Neuronal stem cell (in vitro differentiated cells): ENCODE measurements at places on chromosomes 1 and 21.

GRCh38 chr1:63612971-63613370 lies 19.8 kb downstream of the PGM1 start:
- DNase-seq: no peak

DNA sequence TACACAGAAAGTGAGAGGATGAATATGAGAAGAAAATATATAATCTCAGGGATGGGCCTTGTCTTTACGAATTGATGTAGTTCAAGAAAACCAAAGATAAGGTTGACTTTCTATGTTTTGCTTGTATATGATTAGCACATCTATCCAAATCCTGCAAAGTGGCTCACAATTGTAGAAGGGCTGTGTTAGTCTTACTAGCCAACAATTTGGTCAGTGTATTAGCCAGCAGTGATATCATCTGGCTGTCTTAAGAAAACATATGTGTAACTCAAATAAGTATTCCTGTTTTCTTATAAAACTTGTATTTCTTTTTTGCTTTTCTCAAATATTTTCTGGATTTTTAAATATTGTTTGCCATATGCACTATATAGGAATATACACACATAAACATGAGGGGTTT lies 5.5 kb downstream of the SDCCAG8 start:
- DNase-seq: no peak

- DNase-seq: no peak
Measured at GRCh38 chr1:183596500-183596899, 6.2 kb upstream of the NCF2 start.

DNA sequence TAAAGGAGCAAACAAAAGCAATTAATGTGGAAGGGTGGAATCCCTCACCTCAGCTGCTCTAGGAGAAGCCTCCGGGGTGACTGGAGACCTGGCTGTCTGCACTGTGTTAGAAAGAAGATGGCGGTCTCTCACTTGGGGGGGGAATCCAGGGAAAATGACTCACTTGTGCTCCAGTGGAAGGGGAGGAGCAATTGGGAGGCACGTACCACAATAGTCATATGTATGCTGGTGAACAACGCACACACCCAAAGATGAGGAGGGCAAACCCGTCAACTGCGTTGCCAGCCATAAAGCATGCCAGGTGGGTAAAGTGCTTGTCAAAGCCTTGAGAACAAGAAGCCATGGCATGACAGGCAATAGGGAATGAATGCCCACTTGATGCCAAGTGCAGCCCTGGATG lies 22.1 kb downstream of the PLEKHA6 start:
- DNase-seq: no peak

DNA sequence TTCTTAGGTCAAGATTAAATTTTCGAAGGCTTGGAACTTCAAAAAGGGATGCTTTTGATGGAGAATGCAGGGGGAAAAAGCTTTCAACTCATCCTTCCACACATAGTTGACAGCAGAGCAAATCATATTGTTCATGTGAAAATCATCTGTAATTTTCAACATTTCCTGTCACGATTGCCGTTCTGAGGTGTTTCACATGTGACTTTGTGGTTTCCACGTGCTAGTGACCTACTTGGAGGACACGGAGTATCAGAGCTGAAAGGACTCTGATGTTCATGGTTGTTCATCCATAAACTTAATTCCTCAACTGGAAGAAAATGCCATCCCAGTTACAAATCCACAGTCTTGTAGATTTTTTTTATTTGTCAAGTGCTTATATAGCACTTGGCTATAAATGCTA lies 79.1 kb downstream of the ZP4 start:
- DNase-seq: no peak

DNA sequence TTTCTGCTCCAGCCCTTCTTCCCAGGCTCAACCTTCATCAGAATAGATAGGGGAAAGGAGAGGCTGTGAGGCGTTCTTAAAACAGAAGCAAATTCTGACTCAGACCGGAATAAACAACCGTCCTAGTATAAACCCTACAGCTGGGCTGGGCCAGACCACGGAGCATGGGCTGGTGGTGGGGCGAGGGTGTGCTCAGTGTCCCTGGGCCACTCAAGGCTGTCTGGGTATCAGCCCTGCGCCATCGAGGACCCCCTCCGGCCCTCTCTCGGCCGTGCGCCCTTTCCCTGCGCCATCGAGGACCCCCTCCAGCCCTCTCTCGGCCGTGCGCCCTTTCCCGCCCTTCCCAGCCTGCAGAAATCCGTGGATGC lies 36.0 kb downstream of the CAPN2 start:
- DNase-seq: no peak

DNA sequence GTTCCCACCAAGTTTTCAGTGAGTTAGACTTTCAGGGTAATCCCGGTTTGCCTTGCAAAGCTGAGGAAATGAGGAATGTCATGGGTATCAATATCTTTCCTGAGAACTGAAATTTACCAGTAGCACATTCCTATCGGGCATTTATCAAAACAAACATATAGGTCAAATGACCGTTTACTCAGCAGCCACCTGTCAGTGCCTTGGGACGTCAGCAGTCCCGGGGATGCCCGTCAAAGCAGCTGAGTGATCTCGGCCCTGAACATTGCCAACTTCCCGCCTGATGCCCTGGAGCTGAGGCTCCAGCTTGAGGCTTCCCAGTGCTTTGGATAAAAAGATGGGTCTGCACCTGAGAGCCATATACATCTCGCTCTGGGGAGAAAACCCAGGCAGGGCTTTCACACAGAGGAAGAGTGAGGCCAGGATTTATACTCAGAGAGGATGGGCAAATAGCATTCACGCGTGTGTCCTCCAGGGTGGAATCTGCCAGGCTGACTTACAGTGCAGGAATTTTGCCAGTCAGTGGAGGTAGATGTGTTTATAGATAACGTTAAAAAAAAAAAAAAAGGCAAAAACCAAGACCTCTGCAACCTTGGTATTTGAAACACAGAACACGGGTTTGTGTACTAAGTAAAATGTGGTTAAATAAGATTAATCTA lies 435.7 kb upstream of the VAMP3 start:
- DNase-seq: no peak

DNA sequence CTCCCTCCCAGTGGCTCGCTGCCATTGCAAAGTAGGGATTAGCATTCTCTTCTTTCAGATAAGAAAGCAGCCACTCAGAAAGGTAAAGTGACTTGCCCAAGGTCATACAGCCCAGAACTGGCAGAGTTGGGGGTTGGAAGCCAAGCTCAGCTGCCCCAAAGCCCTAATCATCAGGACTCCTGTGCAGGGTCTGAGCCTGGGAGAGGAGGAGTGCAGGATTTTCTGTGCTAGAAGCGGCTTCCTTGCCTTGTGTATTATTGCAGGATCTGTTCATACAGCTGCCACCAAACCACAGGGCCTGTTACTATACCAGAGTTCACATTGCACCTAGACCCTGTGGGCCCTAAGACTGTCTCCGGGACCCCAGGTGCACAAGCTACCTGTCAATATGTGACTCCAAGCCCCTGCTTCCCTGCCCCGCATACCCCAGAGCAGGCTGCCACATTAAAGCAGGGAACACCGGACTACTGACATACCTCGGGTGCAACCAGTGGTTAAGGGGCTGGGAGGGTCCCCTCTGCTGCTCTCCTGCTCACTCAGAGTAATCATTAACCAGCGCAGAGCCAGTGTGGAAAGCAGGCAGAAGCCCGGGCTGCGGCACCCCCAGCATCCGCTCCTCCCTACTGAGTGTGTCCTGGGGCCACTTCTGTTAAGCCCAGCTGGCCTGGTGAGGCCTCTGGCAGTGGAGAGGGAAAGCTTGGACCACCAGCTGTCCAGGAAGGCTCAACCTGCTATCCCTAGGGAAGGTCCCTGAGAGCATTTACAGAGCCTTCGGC lies 15.8 kb downstream of the HSPG2 start:
- no peak for DNase-seq

GRCh38 chr1:107877092-107877491 lies 87.9 kb downstream of the VAV3 start:
- DNase-seq: no peak

DNA sequence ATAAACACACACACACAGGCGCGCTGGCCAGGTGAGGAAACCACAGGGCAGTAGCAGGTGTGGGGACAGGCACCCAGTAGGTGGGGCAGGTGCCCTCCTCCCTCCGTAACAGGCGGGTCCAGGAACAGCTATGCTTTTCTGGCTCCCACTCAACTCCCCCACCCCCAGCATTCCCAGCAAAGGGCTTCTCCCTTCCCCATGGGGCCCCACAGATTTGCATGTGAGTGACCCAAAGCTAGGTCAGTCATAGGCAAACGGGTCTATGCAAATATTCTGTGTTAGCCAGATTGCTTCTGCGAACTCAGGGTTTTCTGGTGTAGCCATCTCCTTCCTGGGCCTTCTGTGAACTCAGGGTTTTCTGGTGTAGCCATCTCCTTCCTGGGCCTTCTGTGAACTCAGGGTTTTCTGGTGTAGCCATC lies 114.2 kb downstream of the SIK1 start:
- no peak for DNase-seq

DNA sequence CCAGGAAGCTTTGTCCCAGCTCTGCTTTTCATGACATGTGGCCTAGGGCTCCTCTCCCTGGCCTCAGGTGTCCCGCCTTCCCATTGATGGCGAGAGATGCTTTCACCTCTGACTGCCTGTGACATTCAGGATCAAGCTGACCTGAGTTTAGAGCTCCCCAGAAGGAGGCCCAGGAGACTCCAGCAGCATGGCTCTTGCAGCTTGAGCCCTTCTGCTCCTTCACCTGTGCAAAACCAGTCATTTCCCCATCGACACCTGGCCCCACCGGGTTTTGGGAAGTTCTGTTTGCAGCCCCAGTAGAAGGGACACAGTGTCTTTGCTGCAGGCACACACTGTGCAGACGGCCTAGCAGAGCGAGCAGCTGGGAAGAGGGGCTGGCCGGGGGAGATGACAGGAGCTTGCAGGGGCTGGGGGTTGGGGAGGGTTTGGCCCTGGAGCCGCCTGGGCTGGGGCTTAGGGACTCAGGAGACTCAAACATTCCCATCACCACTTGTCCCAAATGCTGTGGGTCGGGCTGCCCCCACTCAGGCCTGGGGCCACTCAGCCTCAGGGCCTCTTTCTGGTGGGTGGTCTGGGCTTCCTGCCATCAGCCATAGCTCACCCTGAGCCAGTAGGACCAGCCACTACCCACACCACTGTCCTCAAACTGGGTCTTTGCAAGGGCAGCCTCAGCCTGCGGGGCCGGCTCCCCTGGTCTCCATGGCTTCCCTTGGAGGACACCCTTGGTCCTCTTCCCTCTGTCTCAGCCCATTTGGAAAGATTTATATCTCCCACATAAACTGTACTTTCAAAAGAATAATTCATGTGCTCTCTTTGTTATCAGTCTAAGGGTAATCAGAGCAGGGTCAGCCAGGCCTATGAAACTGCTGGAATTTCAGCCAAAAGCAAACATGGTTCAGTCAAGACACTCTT lies 3.8 kb upstream of the EDN2 start:
- DNase-seq: no peak

DNA sequence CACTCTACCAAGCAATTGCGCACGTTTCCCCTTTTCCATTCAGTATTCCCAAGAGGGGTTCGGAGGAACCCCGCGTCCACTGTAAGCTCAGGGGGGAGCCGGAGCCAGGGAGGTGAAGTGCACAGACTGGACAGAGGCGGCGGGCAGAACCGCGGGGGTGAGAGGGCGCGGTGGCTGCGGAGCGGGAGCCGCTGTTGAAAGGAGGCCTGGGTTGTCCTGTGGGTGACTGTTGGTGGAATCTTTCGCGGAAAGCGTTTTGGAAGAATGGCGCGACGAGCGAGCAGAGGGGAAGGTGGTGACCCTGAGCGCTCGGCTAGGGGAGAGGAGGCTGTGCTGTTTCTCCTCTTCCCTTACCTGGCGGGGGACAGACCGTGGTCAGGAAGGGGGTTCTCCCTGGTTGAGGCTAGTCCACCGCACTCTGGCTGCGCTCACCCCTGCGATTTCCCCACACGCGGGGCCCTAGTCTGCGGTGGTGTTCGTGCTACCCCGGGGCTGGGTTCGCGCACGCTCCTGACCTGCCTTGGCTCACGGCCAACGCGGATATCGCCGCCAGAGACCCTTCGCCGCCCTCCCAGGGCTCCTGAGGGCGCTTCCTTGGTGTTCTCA lies 92.8 kb downstream of the PRKAB2 start:
- DNase-seq: no peak

DNA sequence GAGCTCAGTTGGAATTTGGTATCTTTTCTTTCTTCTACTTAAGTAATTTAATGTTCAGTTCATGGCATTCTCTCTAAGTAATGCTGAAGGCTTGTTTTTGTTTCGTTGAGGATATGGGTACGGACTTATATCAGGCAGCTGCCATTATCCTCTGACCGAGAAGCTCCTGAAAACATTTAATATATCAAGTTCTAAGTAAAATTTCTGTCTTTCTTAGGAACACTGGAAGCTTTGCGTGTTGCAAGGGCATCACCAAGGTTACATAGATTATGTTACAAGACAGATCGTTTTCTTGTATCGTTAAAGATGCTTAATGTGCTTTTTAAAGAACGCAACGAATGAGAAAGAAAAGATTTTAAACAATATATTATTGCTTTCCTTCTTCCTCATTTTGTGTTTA lies 1.0 kb upstream of the GALNT2 start:
- no peak for DNase-seq

- DNase-seq: no peak
Measured at GRCh38 chr1:22323846-22324504, 127.7 kb upstream of the ZBTB40 start.

DNA sequence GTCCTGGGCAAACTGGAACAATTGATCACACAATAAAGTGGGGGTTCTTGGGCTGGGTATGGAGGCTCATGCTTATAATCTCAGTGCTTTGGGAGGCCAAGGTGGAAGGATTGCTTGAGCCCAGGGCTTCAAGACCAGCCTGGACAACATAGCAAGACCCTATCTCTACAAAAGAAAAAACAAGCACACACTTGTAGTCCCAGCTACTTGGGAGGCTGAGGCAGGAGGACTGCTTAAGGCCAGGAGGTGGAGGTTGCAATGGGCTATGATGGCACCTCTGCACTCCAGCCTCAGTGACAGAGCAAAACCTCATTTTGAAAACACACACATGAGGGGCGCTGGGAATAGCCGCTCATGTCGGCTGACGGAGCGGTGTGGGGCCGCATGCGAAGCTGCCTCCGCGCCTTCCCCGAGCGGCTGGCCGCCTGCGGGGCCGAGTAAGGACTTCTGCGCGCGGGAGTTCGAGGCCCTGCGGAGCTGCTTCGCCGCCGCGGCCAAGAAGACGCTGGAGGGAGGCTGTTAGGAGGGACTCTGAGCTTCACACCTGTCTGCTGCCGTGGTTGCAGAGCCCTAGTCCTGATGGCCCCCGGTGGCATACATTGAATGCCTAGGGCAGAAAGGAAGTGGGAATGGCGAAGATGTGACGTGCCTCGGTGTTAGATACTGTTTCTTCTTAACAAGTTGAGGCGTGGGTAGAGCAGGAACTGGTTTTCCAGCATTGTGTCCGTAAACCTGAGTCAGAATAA lies 59.5 kb downstream of the ACBD3 start:
- DNase-seq: no peak

- DNase-seq: no peak
Measured at GRCh38 chr1:37288900-37289299, 185.5 kb upstream of the ZC3H12A start.

GRCh38 chr1:202247104-202247503 lies 53.5 kb downstream of the LGR6 start:
- DNase-seq: no peak

- DNase-seq: no peak
Measured at GRCh38 chr1:65459397-65459768, 38.9 kb downstream of the LEPR start.

DNA sequence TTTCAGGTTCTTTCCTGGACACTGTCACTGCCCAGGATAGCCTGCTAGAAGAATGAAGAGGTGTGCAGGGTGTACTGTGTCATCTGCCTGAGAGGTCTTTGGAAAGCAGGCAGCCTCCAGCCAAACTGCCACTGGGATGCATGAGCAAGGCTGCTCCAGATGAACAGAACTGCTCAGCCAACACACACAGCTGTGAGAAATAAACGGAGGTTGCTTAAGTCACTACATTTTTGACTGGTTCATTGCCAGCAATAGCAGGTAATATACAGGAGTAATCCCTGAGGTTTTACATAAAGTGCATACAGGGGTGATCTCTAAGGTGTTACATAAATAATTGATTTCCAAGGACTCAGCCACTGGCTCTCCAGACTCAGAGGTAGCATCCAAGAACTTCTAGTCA lies 516.9 kb downstream of the BRINP3 start:
- DNase-seq: no peak
